ENCODE measurements at places on chromosomes 2 and 18. TPM values are rescaled to one million over a fixed set of nuclear protein-coding genes. Genes with fewer than 3 reads are reported as not detected.

- DNase-seq = no peak
These were observed at the start of gene STEAP3 for GRCh38 chr2:119223521-119224390. TSS of gene STEAP3 (plus strand) at chr2:119223834. CDS start at chr2:119231013, 7,179 bp downstream.

GRCh38 chr18:57445488-57446319 is 10.5 kb downstream of the ONECUT2 start:
- no peak for DNase-seq

DNA sequence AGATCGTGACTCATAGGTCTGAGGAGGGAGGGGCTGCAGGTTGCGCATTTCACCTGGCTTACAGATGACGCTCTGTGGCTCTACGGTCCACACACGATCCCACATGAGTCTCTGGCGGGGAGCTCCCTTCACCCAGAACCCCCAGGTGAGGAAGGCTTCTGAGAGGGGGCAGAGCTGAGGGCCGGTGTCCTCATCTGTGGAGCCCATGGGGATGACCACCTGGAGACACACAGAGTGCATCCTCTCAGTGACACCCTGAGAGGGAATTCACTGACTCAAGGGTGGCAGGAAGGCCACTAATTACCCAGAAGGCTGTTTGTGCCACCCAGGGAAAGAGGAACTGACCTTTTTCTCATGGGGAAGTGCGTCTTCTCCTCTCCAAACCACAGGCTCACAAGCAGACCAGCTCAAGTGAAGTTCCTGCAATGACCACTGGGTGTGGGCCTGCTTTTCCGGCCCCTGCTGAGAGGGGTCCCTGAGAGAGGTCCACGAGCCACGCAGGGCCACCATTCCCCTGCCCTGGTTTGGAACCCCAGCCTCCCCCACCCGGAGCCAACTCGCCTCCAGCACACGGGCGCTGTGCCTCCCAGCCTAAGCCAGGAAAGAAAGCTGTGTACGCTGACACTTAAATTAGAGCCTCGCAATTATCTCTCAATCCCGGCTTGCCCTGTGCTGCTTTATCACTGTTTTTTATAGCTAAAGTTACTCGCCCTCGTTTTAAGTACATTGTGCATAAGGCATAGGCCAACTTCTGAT is 114.1 kb downstream of the BCL11A start:
- no peak for DNase-seq

DNA sequence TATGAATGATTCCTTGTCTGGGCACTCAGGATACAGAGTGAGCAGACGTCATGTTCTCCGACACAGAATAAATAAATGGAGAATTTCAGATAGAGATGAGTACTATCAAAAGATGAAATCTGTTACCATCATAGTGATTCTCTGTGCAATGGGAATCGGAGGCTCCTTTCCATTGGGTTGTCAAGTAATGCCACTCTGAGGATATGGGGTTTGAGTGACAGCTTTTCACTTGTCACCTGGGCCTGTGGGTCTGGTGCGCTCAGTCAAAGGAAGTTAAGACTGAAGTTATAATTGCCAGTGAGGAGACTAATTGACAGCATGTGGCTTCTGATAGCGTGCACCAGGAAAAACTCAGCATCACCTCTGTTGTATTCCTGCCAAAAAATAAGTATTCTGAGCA is 387.2 kb downstream of the SOX11 start:
- no peak for DNase-seq

GRCh38 chr18:26307161-26307773 is 81.0 kb downstream of the TAF4B start:
- no peak for DNase-seq

DNA sequence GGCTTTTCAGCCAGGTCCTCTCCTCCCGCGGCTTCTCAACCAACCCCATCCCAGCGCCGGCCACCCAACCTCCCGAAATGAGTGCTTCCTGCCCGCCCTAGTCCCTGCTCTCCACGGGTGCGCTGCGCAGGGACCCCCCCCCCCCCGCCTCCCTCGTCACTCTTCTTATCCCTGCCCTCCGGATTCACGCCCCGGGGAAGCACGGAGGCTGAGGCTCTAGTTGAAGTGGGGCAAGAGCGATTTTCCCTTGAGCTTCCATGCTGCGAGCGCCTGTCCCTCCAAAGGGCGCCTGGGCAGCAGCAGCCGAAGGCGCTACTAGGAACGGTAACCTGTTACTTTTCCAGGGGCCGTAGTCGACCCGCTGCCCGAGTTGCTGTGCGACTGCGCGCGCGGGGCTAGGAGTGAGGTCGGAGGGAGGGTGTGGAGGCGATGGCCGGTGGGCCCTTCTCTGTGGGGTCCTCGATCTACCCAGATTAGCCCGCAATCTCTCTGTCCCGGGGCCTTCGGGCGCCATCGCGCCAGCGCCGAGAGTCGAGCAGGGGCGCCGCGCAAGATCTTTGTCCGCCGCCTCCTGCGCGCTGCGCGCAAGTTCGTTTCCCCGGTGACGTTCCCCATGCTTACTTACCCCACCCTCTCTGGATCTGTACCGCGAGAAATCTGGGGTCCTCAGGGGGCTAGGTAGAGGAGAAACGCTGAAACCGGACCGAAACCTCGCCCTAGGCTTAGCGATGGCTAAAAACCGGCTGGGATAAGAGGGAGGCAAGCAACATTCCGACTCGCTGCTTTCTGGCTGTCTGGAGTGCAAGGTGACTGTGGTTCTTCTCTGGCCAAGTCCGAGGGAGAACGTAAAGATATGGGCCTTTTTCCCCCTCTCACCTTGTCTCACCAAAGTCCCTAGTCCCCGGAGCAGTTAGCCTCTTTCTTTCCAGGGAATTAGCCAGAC is 677 bp downstream of the GAD1 start:
- DNase-seq = no peak

GRCh38 chr2:168732100-168732499 is 70.3 kb upstream of the NOSTRIN start:
- no peak for DNase-seq

- no peak for DNase-seq
These were observed 35.8 kb downstream of the HIBCH start for GRCh38 chr2:190283783-190284182.

GRCh38 chr2:233449921-233450863 is 95.9 kb downstream of the DGKD start:
- no peak for DNase-seq

DNA sequence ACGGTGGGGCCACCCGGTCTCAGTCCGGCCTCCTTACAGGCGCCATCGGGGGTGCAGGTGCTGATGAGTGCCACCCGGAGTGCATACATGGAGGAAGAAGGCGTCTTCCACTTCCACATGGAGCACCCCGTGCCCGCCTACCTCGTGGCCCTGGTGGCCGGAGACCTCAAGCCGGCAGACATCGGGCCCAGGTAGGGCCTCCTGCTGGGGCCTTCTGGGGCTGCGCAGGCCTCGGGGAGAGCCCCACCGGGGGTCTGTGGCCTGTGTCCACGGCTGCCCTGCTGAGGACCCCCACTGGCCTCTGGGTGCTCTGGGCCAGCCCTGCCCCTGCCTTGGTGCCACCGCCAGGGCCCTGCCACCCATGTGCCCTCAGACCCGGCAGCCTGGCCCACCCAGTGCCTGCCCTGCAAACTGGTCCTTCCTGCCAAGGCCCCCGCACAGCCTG is 4.8 kb downstream of the RNPEPL1 start:
- no peak for DNase-seq

DNA sequence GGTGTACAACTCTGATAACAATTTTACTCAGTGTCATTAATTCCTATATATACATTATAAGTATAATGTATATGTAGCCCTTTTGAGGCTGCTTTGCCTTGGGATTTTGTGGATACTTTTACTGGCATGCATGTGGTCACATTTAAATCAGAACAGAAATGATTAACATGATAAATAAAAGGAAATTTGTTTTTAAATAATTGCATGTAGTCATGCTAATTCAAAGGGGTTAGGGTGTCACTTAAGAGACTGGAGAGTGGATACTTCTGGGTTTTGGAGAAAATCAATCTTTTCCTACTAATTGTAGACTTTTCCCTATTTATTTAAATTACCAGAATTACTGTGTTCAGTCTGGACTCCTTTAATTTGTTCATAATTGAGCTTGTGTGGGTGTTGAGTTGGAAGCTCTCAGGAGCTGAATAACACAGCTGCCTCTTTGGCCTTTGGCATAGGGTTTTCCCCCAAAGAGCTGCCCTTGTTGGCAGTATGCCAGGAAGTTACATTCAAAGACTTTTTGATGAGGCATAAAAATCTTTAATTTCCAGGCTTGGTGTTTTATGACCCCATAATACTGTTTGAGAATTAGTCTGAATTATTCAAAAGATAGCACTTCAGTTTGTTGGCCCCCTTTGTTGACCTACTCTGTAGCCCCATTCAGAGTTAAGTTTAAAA is 484.7 kb upstream of the NRP2 start:
- DNase-seq = no peak

DNA sequence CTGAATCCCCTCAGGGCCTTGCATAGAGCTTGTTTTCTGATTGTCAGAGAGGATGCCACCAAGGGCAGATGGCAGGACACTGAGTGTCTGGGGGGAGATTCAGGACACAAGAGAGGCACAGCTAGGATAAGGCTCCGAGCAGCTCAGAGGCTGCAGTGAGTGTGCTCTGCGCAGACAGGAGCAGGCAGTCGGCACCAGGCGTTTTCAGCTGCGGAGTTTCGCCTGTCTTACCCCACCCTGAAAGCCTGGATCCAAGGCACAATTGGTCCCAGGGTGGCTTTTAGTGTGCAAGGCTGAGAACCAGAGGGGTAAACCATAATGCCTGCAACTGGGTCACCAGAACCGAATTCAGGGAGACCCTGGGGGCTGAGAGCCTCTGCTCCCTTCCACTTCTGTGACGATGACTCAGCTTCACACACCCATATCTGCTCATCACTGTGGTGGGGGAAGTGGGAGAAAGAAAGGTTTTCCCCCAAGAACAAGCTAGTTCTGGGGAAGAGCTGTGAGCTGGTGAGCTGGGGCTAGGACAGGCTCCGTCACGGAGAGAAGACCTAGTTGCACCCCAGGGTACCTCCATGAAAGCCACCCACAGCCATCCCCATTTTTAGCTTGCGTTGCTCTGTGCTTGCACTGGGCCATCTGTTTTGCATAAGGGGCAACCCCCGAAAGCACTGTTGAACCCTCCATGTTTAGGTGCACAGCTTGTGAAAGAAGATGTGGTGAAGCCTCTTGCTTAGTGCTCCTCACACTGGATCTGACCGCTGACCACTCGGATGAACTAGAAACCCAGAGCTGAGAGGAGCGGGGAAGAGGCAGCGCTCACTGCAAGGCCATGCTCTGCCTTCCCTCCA is 173.7 kb downstream of the CELF4 start:
- DNase-seq = no peak

- DNase-seq = no peak
These were observed 44.1 kb downstream of the MREG start for GRCh38 chr2:215969131-215969841.

- no peak for DNase-seq
These were observed 1.5 kb downstream of the GAREM1 start for GRCh38 chr18:32469190-32469651.

DNA sequence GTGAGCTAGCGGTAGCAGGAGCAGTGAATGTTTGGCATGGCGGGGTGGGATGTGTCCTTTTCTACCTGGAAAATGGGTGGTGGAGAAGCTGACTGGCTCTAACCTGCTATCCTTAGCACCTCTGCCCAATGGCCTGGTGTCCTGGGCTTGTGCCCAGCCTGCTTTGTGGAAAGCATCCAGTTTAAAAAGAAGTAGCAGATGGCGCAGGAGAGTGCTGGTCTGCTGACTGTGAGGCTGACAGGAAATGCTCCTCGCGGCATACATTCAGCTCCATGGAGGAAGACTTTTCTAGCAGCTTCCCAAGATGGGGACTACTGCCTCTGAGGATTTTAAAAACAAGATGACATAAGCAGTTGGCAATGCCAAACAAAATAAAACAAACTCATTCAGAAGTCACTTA is 56.2 kb upstream of the LYPD6B start:
- DNase-seq = no peak

DNA sequence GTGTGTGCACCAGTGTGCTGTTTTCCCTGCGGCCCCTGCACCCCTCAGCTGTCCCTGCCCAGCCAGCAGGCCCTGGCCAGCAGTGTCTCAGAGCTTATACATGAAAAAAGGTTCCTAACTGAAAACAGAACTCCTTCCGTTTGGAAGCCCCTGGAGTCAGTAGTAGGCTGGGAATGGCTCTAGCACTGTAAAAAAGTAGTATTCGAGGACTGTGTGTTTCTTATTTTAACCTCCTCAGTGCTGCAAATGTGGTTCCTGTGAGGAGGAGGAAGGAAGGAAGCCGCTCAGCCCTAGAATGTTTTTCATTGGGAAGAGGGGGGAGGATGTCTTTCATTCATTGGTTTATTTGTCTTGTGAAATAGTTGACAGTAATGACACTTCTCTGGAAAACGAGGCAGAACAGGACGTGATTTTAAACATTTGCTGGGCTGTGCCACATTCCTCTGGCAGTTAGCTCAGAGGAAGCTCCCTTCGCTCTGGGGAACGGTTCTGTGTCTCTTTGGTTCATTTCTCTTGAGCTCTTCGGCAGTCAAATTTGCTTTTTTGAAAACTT is 103.5 kb downstream of the SPTBN1 start:
- no peak for DNase-seq

GRCh38 chr18:58991167-58991798 is 126.6 kb downstream of the ZNF532 start:
- DNase-seq = no peak

- DNase-seq = no peak
These were observed 39.8 kb downstream of the RBM45 start for GRCh38 chr2:178152033-178152432.

GRCh38 chr18:5693699-5694294 is 150.0 kb upstream of the EPB41L3 start:
- no peak for DNase-seq

- no peak for DNase-seq
These were observed 243.2 kb downstream of the MYO3B start for GRCh38 chr2:170420961-170421687.

- no peak for DNase-seq
These were observed 52.6 kb upstream of the PEX13 start for GRCh38 chr2:60964651-60965498.

The FAM228A gene
- not detected for total RNA-seq

The CD207 gene
- not detected for total RNA-seq

The PHOSPHO2 gene
- total RNA-seq = 4.5 TPM

The ZC3H6 gene
- 3.3 TPM for total RNA-seq

The EFR3B gene
- 0.22 TPM for total RNA-seq

The RFTN2 gene
- not detected for total RNA-seq

The AMER3 gene
- not detected for total RNA-seq

The PDE11A gene
- total RNA-seq = not detected

The ARHGAP28 gene
- total RNA-seq = not detected

The UGT1A4 gene
- not detected for total RNA-seq

The UGT1A5 gene
- not detected for total RNA-seq

The DYNAP gene
- total RNA-seq = not detected

The NRBP1 gene
- 99.7 TPM for total RNA-seq
